ENCODE measurements at places on chromosomes 4 and X.

GRCh38 chr4:101950258-101950979, 159.9 kb downstream of the BANK1 start:
- DNase-seq, result no peak

DNA sequence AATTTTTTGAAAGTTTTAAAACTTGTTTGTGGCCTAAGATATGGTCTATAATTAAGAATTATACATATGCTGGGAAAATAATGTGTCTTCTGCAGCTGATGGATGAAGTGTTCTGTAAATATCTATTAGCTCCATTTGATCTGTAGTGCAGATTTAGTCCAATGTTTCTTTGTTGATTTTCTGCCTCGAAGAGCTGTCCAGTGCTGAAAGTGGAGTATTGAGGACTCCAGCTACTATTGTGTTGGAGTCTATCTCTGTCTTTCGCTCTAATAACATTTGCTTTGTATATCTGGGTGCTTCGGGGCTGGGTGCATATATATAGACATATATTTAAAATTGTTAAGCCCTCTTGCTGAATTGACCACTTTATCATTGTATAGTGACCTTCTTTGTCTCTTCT, 2127.3 kb downstream of the PCDH7 start:
- DNase-seq, result no peak

DNA sequence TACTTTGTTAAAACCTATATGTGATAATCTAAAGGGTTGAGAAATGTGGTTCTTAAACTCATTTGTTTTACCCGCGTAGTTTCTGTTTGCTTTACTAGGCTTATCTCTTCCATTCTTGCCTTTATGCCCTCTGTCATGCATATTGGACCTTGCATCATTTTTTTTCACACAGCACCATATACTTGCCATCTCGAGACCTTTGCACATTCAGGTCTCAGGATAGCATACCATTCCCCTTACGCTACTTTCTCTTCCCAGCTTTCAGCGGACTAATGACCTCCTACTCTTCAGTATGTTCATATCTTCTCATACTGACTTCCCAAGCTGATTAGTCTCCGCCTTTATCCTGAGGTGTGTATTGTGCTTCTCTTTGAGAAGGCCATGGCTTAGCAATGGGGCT, 40.5 kb downstream of the USP38 start:
- DNase-seq, result no peak

DNA sequence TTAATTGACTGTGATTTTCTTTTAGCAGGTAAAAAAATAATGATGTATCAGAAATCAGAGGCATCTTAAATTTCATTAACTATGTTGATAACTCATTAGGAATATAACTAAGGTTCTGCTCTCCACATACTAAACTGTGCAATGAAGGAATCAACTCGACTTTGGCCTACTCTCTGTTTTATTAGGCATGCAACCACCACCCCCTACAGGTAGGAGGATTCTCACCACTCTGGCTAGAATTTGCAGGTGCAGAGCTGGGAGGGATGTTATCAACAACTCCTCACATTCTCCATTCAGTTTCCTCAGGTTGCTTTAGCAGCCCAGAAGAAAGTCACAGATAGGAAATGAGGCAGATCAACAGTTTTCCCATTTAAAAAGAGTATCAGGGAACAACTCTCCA, 160.1 kb downstream of the COX18 start:
- no peak for DNase-seq

GRCh38 chr4:24488399-24489164, 95.8 kb downstream of the DHX15 start:
- peak; percentile 66 for DNase-seq

GRCh38 chrX:40007131-40007755, 90.5 kb downstream of the BCOR start:
- DNase-seq, result no peak

DNA sequence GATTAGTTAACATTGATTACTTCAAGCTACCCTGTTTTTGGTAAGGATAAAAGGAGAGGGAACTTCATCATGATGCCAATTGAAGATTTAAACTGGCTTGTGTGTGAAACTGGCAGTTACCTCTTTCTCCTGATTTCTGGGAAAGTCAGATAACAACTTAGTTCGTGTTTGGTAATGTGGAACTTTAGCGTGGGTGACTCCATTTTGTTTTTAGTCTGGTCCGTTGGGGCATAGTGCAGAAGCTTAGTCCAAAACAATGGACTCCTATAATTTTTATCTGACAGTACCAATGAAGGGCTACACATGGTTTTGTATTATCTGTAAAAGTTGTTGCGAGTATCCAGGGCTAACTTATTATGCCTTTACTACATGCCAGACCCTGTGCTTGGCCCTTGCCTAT, 294.9 kb downstream of the GUCY2F start:
- no peak for DNase-seq

Measured in stimulated activated CD4-positive, alpha-beta T cell treated with anti-CD3 and anti-CD28 coated beads, Interleukin-4, amount 100 ng/mL, for 1 hour (primary cell).